ENCODE measurements at places on chromosomes 5 and 9.

DNA sequence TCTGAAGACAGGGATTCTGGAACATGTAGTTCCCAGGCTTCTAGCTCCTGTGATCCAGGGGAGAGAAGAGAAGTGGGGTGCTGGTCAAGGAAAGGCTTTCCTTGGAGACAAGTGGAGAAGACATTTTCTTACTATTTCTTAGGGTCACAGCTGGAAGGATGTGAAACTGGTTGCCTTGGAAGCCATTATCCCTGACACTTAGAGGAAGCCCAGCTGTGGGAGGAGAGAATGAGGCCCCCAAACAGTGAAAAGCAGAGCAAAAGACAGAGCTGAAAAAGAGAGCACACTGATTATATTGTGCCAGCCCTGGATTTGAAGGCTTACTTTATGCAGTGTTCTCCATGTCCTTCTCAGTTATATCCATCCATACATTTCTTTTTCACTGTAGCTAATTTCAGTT is 17.5 kb upstream of the SHB start:
- no peak for DNase-seq

- no peak for DNase-seq
Measured at GRCh38 chr5:124572971-124573370, 173.5 kb downstream of the ZNF608 start.

DNA sequence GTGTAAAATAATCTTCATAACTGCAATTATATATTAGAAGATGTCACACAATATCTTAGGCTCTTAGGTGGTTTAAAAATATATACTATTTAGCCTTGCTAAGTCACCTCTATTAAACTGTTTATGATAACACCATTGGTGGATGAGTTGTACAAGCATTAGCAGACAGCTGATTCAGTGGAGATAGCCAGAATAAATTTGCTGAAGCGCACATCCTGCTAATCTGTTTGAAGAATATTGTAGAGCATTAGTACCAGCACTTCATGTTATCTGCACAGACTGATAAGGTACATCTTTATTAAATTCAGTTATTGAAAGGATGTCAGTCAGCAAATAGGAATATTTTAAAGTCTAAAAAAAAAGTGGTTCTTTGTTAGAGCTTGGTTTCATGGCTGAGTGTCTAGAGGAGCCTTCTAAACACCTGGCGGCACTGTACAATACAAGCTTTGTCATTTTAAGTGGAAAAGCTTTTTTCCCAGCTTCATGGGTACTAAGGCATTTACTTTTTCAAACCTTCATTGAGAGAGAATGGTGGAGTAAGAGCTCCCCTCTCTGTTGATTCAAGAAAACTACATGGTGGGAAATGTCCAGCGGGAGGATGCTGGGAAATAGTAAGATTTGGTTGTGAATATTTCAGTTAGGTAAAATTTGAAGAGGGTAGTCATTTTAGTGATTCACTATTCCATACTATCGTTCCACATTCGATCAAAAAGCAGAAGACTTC is 275.1 kb downstream of the SLF1 start:
- DNase-seq = no peak

DNA sequence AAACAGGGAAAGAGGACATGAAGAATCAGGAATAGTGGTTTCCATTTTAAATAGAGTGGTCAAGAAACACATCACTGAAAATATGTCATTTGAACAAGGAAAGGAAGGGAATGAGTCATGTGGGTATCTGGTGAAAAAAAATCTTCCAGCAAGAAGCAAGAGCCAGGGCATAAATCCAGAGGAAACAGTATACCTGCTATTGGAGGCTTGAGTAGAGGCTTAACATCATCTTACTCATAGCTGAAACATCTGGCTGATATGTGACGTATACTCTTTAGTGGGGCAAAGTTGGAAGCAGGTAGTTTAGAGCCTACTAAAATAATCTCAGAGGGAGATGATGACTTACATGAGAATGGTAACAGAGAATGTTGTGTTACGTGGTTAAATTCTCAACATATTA is 517.2 kb downstream of the CAAP1 start:
- no peak for DNase-seq

- DNase-seq = no peak
Measured at GRCh38 chr5:33793276-33793675, 98.5 kb downstream of the ADAMTS12 start.

DNA sequence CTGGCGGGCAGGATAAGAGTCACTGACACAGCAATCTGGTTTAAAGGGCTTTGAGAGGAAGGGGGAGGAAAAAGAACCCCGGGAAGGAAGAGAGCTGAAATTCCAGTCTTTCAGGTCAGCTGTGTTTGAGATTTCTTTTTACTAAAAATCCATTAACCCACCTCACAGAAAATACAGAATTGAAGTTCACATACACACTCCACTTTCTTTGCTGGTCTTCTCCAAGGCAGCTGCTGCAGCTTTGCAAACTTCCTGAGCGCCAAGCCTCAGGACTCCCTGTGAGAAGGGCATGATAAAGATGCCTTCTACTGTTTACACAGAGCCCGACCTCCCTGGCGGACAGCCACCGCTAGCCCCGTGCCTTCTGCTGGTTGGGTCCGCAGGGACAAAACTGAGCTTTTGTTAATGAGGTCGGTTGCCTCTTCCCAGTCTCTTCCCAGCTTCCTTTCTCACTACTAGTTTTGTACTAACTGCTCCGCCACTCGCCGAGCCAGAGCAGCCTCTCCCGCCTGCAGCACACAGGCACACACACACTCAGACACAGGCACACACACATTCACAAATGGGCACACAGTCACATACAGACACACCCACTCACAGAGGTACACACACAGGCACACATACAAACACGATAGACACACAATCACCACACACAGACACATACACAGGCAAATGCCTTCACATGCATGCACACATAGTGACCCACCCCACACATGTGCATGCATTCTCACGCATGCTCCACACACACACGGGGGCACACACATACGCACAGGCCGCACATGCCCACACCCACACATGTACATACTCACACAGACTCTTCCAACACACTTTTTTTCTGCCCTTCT is at the start of gene FREM1:
TSS of gene FREM1 (minus strand) at position 468 of the 845 bp plus-strand sequence. CDS start 41,451 bp downstream, outside the sequence.
- DNase-seq = no peak

DNA sequence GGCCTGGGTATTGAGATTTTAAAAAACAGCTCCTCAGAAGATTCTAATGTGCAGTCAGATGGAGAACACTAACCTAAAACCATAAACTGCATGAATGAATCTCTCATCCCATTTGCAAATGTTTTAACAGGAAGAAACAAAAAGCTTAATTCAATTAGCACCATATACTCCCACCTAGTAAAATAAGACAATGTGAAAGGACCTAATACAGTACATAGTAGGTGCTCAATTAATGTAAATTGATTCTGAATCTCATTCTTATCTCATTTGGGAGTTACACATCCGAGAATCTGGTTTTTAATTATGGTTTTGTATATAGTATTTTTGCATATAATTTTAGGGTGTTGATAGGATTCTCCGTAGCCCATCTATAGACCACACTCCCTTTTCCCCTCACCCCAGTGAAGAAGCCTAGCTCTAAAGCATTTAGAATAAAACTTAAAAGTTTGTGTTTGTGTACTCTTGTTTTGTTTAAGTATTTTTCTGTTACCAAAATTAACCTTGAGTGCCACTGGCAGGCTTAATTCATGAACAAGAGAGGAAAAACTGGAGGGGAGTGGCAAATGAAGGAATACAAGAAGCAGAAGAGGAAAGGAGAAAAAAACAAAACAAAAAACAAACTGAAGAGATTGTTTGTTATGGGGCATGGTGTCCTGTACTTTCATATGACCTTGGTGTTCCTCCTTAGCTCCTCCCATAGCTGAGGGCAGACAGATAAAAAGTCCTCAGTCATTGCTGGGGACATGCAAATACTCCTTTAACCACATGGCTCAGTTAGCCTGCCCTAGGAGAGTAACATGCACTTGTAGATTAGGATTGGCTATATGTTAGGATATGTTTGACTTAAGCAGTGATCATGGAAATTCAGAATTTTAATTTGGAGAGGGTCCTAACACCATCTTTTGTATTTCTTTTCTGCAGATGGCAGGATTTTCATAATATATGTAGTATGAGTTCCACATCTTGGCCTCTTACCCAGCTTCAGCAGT is 1.2 kb downstream of the RNF14 start:
- DNase-seq = no peak

DNA sequence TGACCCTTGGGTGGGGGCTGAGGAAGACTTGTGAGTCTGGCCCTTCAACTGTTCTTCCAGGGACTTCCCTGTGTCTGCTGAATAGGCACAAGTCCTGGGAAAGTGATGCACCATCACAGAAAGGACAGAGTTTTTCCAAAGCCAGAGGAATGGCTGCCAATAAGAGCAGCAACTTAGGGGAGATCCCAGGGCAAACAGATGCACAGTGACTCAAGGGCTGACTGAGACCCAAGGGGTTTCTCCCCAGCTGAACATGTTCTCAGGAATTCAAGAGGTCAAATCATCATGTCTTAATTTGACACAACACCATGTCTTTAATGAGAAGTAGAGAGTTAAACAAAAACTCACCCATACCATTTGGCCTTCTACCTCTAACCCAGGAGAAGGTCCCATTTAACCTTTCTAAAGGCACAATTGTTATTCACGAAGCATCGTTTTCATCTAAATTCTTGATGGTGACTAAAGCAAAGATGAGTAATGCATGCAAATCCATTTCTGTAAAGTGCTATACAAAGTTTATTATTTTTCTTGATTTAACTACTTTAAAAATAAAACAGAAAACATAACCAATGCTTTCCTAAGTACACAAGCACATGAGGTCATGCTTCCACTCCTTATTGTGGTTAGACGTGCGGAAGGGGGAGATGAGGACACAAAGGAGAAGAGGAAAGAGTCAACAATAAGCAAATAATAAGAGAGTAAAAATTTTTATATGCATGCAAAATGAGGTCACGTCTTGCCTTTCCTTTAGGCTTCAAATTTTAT is 324.1 kb downstream of the PLK2 start:
- DNase-seq = no peak

- DNase-seq = no peak
Measured at GRCh38 chr9:130058887-130059286, 5.2 kb downstream of the GPR107 start.

DNA sequence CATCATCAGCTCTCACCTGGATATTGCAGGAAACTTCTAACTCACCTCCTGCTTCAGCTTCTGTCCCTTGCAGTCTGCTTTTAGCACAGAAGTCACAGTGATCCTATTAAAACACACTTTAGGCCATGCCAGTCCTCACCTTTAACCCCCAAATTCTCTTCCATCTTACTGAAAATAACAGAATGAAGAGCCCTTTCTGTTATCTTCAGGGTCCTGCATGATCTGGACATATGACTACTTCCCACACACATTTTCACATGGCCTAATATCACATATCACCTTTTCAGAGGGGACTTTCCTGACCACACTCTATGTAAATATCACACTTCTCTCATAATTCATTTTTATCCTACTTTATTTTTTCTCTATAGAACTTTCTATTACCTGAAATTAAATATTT is 550.6 kb upstream of the CLINT1 start:
- no peak for DNase-seq

DNA sequence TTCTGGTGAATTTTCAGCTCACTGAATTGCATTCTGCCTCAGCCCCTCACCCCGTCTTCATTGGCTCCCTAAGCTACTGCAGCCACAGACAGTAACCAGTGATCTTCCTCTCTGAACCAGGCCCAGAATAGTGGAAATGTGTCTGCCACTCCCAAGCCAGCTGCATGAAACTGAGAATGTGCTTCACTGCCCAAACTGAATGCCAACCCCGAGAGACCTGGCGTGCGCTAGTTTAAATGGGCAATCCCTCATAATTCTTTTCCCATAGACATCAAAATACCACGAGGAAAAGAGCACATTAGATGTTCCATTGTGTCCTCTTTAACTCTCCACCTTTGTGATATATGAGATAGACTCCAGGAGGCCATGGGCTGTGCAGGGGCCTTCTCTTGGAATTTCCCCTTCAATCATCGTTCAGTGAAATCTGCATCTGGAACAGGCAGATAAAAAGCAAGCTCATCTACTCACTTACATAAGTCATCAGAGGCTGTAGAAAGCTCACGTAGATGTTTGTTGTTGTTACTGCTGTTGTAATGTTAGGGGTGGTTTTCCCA is 320.2 kb downstream of the NFIB start:
- no peak for DNase-seq

DNA sequence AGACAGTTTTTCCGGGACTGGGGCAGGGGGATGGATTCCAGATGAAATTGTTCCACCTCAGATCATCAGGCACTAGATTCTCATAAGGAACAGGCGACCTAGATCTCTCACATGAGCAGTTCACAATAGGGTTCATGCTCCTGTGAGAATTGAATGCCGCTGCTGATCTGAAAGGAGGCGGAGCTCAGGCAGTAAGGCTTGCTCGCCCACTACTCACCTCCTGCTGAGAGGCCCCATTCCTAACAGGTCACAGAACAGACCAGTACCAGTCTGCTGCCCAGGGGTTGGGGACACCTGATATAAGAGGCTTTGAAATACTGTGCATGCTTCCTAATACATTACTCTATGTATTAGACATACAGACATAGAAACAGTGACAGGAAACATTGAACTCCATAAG is 41.1 kb downstream of the PTPRD start:
- no peak for DNase-seq

DNA sequence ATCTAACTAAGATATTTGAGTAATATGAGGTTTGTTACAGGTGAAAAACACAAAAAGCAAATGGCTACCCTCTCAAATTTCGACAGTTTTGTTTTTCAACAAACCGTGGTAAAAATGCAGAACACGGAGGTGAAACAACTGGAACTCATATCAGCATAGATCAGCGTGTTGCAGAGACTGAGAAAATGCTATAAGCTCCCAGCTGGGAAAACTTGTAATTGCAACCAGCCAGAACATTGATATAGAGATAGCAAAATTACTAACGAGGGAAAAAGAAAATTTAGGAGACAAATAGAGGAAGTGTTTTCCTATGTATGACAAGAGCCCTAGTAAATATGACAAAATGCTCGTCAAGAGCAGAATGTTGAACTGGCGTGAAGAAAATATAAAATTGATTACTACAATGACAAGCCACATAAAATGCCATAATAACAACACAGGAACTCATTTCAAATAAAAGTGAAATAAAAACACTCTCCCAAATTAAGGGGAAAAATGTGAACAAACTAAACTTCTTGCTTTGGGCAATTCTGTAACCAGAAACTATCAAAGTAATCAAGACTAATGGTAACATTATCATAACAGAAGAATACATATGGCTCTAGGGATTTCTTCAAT is 1989.8 kb downstream of the EFNA5 start:
- DNase-seq = no peak

GRCh38 chr9:35294556-35294955 is 132.7 kb downstream of the UNC13B start:
- DNase-seq = no peak

- DNase-seq = no peak
Measured at GRCh38 chr5:107699425-107699824, 28.7 kb upstream of the EFNA5 start.

- DNase-seq = no peak
Measured at GRCh38 chr5:31962871-31963307, 211.2 kb downstream of the GOLPH3 start.
